ENCODE measurements at places on chromosomes 2 and 18. TPM values are rescaled to one million over a fixed set of nuclear protein-coding genes. Genes with fewer than 3 reads are reported as not detected.

Gene LIPG
- 5.6 TPM for total RNA-seq

Gene CMPK2
- under 0.01 TPM for total RNA-seq

Gene SIGLEC15
- total RNA-seq: not detected

Gene LRRFIP1
- total RNA-seq: 51.4 TPM

Gene GCG
- total RNA-seq: not detected

Gene KRTCAP3
- 5.2 TPM for total RNA-seq

Gene PID1
- total RNA-seq: 8.4 TPM

Gene UGT1A6
- not detected for total RNA-seq

Gene LDLRAD4
- total RNA-seq: not detected

Gene CD8B2
- not detected for total RNA-seq

All from pericardium fibroblast (primary cell).